Activated naive CD8-positive, alpha-beta T cell treated with anti-CD3 and anti-CD28 coated beads, Interleukin-2, amount 50 U/mL, for 24 hours (primary cell): ENCODE measurements at places on chromosomes 5 and 9.
A peak's percentile ranks its signal among the peaks of the same experiment; 100 is the strongest.

DNA sequence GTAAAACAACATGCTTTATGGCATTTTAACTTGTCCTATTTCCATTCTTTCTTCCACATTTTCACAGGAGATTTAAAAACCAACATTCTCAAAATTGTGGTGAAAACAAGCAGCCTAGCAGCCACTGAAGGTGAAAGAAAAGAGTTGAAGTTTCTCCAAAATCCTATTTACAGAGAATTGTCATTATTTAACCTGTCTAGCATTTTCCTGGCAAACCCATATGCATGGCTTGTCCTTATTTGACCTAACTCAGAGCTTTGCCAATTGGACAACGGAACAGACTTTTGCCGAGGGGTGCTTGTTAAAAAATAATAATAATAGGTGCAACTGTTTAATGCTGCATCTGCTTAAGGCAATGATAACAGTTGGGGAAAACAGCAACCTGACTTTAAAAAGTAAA lies 80.4 kb upstream of the PCSK5 start:
- no peak for DNase-seq

DNA sequence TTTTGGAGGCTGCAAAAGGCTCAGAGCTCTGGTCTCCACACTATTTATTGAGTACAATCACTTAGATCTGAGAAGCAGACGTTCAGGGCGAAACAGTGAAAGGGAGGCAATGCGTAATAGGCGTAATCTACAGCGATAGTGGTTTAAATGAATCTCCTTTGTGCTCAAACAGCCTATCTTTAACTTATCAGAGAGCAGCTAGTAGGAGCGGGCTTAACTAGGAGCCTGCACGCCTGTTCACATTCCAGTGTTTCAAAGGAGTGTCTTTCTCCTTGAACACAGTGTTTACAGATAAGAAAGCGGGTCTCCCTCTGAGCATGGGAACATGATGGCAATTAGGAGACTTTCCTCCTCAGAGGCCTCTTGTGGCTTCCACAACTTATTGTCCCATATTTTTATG lies 49.4 kb downstream of the AP3B1 start:
- no peak for DNase-seq

GRCh38 chr5:116395226-116395625 lies 179.4 kb downstream of the SEMA6A start:
- DNase-seq: no peak

- no peak for DNase-seq
Measured at GRCh38 chr5:143445776-143446175, 42.3 kb upstream of the NR3C1 start.

DNA sequence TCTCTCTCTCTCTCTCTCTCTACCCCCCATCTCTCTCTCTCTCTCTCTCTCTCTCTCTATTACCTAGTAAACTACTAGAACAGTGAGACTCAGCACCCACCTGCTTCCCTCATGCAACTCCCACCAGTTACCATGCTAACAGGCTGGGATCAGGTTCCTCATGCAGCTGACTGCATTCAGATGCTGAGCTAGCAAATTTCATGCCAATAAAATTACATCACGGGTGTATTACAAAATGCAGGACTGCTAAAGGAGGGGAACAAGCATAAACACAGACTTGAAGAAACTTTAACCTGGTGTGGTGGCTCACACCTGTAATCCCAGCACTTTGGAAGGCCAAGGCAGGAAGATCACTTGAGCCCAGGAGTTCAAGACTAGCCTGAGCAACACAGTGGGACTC lies 76.0 kb downstream of the CEMIP2 start:
- no peak for DNase-seq

DNA sequence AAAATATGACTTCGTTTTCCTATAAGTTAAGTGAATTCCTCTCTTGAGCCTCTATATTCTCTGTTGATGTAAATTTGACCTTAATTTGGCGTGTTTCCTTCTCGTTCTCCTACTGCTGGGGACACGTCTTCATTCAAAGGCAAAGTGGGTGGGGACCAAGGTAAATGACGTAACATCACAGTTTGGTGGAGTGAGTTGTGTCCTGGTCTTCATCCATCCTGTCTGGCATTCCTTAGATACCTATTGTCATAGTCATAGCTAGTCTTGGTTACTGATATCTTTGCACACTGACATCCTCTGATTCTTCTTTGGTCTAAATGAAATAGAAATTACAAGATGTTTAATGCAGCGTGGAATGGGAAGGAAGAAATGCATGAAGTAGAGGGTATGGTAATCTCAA lies 108.5 kb downstream of the NNT start:
- no peak for DNase-seq

DNA sequence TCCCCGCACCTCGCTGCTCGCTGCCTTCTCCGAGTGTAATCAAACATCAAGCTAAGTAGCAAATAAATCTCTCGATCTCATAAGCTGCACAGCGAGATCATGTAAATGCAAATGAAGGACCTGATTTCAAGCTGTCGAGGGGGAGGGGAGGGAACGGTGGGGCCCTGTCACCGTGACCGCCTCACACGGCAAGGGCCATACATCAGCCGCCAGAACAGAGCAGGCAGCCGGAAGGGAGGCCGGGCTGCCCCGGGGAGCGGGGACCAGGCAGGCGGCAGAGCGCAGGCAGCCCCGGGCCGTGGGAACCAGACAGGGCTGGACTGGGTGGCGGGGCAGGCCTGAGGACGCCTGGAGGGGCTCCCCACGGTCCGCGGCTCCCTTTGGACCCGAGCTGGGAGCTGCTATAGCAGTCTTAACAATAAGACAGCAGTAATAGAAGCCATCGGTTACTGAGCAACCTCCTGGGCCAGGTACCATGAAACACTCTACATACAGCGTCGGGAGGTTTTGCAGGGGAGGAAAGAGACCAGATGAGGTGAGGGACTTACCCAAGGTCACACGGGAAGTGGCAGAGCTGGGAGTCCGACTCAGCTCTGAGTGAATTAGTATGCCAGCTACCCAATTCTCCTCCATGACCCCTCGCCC lies 76.8 kb downstream of the CFAP77 start:
- DNase-seq: peak; percentile 58

DNA sequence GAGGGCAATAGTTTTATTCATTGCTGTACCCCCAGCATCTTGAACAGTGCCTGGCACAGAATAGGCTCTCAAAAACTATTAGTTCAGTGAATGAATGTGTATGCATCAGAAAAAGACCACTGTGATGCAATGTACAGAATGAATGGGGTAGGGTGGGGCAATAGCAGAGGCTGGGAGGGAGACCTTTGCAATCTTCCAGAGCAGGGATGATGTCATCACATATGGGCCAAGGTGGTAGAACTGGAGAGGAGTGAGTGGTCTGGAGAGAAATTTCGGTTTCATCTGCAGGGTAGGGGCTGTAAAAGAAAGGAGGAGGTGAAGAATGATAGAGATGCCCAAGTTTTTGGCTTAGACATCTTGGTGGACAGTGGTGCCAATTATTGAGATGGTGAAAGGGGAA lies 23.4 kb upstream of the ARAP3 start:
- no peak for DNase-seq

DNA sequence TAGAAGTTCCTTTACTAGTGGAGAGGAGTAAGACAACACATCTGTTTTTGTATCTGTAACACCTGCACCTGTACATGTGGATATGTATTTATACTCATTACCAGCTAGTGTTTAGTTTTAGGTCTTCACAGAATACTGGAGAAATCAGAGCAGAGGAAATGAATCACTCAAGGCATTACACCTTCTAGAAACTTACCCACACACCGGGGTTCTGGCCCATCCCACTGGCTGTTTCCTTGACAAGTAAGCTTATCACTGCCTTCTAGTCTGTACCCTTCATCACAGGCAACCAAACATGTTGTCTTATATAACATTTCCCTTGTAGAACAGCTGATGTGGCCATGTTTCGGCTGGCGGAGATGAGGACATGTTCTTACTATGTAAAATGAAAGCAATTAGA lies 76.7 kb downstream of the SVEP1 start:
- DNase-seq: no peak

DNA sequence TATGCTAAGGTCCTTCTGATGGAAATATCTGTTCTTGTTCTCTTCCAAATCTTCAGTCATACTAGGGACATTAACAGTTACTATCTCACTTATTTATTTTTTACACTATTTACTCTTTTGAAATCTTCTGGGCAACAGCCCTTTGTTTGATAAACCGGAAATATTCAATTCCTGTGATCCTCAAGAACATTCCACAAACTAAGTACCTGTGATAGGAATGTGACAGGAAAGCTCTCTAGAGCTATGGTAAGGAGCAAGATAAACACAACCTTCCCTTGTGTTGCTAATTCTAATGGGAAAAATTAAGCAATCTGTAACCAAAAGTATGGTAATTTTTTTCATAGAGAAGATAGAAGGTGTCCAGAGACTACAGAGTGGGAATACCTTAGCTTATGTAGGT lies 22.0 kb upstream of the ANKRD34B start:
- no peak for DNase-seq

GRCh38 chr5:94893412-94894135 lies 275.1 kb downstream of the SLF1 start:
- no peak for DNase-seq

- DNase-seq: no peak
Measured at GRCh38 chr9:129523943-129524581, 96.8 kb downstream of the C9orf50 start.

- DNase-seq: no peak
Measured at GRCh38 chr9:130824643-130825350, 10.3 kb upstream of the ABL1 start.

GRCh38 chr9:130981756-130982137 lies 27.2 kb upstream of the LAMC3 start:
- DNase-seq: no peak

- no peak for DNase-seq
Measured at GRCh38 chr5:57468481-57469163, 14.0 kb downstream of the ACTBL2 start.

- DNase-seq: no peak
Measured at GRCh38 chr9:114518599-114519022, 13.3 kb upstream of the WHRN start.

GRCh38 chr5:144511580-144512072 lies 341.0 kb downstream of the KCTD16 start:
- DNase-seq: no peak

- no peak for DNase-seq
Measured at GRCh38 chr5:170907758-170908157, 45.9 kb downstream of the RANBP17 start.

DNA sequence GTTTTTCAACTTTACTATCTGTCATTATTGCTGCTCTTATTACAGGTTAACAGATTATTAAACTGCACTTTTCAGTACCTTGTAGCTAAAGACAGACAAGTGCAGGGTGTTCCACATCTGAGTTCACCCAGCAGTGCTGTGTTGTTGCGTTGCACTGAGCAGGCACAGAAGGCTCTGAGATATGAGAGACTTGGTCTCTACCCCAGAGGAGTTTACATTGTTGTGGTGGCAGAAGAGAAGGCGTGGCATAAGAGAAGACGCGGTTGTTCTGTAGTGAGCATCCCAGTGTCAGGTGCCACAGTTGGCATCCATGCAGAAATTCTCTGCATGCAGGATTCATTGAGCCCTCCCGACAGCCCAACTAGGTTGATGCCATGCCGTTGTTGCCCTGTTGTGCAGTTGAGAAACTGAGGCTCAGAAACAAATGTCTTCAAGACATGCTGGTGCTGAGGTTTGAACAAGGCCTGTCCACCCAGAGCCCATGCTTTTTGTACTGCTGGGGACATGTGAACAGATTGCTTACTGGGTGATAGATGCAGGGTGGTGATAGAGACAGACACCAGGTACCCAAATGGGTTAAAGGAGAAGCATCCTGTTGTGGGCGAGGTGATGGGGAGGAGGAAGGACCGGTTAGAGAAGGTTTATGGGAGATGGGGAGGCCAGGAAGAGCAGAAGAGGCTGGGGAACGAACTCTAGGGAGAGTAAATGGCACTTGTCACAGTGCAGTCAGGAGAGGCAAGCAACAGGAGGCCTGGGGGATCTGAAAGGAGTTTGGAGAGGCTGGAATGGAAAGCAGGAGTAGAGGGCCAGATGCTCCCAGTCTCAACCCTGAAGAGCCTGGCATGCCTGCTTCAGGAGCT lies 8.2 kb downstream of the ABL1 start:
- DNase-seq: no peak

DNA sequence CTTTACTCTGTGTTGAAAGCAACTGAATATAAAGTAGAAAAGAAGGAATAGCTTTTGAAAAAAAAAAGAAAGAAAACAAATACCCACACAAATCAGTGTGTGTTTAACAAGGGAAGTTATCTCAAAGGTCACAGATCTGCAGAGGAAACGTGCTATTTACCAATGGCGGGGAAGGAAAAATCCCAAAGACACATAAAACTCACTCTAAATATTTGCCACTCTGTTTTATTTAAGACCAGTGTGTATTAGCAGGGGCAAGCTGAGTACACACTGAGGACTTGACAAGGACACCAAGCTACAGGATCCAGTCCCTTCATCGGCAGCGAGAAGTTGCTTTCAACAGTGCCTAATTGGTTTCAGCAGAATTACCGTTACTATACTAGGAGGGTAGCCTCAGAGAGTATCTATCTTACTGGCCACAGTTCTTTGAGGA lies 252.5 kb downstream of the DEPDC1B start:
- no peak for DNase-seq

- no peak for DNase-seq
Measured at GRCh38 chr9:134871697-134872340, 8.8 kb upstream of the FCN2 start.

- DNase-seq: no peak
Measured at GRCh38 chr5:84436866-84437265, 52.2 kb upstream of the EDIL3 start.

DNA sequence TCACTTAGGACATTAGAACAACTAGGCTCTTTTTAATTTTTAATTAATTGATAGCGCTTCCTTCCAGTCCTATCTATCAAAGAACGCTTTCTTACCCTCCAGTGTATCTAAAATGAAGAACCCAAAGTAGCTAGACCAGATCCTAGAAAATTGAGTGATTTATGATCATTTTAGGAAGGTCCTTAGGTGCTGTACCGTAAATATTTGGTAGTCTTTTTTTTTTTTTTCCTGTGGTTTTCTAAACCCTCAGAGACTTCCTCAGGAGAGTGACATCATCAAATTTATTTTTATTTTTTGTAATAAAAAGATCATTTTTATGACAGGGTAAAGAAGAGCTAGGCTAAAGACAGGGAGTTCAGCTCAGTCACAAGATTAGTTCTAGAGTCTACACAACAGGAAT lies 197.4 kb downstream of the WDR70 start:
- DNase-seq: no peak

- no peak for DNase-seq
Measured at GRCh38 chr5:93708442-93708841, 33.0 kb downstream of the POU5F2 start.

GRCh38 chr5:89572696-89573095 lies 689.7 kb upstream of the MEF2C start:
- no peak for DNase-seq

- DNase-seq: no peak
Measured at GRCh38 chr5:91541696-91542095, 158.6 kb upstream of the ARRDC3 start.

GRCh38 chr9:127495884-127496555 lies 44.7 kb downstream of the LRSAM1 start:
- DNase-seq: no peak

DNA sequence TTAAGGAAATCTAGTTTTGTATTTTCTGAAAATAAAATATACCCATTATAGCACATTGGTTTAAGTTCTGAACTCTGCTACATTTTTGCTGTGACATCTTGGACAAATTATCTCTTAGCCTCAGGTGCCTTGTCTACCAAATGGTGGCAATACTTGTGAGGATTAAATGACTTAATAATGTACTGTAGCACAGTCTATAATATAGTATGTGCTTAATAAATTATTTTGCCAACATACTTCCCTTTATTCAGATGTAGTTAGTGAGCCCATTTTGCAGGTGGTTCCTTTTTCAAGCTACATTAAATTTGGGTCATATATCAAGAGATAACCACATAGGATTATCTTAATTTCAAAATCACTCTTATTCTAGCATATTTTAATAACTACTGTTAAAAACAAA lies 3.2 kb downstream of the ETF1 start:
- DNase-seq: no peak
